AG09319 (cell line): ENCODE measurements at places on chromosomes 11 and 22.
A peak's percentile ranks its signal among the peaks of the same experiment; 100 is the strongest.

DNA sequence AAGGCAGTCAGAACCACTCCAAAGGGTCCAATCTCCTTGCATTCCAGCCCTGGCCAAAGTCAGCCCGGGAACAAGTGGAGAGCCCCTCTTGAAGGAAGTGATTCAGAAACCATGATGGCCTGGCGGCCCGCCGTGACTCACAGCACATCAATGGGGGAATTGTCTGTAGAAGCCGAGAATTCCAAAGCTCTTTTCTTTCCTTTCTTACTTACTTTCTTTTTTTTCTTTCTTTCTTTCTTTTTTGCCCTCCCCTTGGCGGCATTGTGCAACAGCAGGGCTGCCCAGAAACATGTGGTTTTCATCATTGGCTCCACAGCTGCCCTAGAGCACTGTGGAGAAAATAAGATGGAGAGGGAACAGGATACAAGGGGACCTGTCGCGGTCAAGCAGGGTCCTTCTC, 140.2 kb upstream of the TIMP3 start:
- peak; percentile 70 for DNase-seq

GRCh38 chr11:130634961-130635473, 186.6 kb downstream of the ADAMTS15 start:
- no peak for DNase-seq

- no peak for DNase-seq
Observed at GRCh38 chr22:40747361-40747760, 68.1 kb downstream of the MCHR1 start.

- DNase-seq, result no peak
Observed at GRCh38 chr11:57896361-57897145, 127.1 kb upstream of the OR9Q1 start.

DNA sequence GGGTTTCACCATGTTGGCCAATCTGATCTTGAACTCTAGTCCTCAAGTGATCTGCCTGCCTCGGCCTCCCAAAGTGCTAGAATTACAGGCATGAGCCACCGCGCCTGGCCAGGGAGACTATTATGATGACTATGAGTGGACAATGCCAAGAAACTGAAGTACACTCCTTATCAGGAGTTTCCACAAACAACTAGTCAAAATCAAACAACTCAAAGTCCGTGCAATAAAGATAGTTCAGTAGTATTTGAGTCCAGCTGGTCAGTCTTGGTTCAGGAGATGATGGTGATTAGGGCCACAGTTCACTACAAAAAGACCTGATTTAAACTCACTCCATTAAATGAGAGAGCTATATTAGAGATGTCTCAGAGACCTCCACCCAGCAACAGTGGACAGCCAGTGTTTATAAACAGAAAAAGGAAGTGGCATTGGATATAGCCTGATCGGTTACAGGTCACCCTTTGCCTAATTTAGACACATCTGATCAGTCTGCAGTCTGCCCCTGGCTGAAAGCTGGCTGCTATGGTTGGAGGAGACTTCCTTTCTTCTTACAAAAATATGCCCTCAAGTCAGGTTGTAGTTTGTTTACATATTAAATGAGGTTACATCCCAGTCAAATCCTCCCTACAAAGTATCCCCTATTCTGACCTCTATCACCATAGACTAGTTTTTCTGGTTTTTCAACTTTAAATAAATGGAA, 17.0 kb downstream of the CD3E start:
- DNase-seq, result no peak

GRCh38 chr11:58003591-58003990, 20.1 kb upstream of the OR9Q1 start:
- no peak for DNase-seq
